ENCODE measurements at places on chromosomes 3 and 15. TPM values are rescaled to one million over a fixed set of nuclear protein-coding genes. Genes with fewer than 3 reads are reported as not detected.

- no peak for DNase-seq
These were observed 385.8 kb downstream of the LPP start for GRCh38 chr3:188539631-188540194.

DNA sequence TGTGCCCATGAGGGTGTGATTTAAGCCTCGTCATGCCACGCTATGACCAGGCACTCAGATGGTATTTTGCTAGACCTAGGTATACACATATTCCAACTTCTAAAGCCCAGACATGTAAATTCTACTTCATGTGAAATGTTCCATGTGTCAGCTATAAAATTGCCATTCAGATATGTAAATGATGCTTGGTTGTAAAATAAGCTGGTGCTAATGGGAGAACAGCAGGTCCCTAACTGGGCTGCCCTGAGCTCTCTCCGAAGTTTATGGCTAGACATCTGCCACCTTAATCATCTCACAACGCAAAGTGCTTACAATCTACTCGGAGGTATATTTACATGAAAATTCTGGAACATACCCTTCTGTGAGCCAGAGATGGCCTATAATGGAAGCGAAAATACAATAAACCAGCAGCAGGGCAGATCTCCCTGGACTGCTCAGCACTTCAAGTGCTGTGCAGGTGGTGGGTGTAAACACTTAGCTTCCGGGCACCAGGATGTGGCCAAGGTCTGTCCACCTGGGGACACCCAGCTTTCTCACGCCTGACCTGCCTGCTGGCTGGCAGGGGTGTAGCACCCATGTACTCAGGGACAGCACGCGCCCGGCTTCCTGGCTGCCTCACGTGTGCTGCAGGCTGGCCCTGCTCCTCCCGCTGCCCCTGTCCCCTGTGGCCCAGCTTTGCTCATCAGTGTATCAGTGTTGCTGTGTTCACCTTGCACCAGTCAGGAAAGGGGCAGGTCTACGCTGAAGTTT, 82.0 kb downstream of the CHDH start:
- no peak for DNase-seq

The RTP4 gene
- polyA plus RNA-seq = 1.9 TPM

DNA sequence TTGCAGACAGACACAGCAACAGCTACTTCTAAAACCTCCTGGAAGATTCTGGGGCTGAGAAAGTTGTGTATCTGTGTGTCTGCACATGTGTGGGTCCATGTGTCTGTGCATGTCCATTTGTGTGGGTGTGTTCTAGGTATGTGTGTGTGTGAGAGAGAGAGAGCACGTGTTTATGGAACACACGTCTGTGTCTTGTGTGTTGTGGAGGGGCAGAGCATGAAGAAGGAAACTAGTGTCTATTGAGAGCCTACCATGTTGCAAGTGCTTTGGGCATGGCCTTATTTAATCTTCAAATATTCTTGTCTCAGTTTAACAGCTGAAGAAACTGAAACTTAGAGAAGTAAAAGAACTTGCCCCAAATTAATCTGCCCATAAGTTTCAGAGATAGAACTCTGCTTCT, 327.5 kb downstream of the UACA start:
- no peak for DNase-seq

All from right cardiac atrium (tissue), 5 donors.